Hepatic stellate cell (primary cell): ENCODE measurements at places on chromosomes 2 and 18.

GRCh38 chr2:46198164-46198883 lies 98.9 kb upstream of the EPAS1 start:
- no peak for DNase-seq

DNA sequence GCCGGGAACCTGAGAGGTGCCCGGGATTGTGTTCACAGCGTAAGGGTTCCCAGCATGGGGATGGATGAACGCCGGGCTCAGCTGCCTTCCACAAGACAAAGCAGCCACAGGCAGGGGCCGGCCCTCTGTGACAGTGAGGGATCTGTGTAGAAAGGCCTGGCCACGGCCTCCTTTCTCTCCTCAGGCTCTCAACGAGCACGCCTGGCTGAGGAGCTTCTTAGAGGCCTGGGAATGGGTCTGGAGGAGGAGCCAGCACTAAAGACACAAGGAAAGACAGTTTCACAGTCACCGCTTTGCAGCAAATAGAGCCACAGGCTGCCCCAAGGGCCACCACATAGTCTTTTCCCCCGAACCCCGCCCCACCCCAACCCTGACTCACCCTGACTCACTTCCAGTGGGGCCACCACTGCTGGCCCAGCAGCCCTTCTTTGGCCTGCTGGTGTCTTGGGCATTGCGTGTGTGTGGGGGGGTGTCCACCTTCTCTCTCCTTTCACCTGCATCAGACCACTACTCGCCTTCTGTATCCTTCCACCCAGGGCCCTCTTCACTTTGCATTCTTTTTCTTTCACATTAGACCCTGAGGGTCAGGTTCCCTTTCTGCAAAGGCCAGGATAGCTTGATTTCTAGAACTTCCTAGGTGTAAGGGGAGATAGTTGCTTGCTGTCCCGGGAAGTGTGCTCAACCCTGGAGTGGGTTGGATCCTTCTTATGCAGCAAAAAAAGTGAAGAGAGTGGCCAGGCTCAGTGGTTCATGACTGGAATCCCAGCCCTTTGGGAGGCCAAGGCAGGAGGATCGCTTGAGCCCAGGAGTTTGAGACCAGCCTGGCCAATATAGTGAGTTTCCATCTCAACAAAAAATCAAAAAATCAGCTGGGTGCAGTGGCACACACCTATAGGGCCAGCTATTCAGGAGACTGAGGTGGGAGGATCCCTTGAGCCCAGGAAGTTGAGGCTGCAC lies 19.3 kb upstream of the HPCAL1 start:
- DNase-seq: peak; percentile 95

DNA sequence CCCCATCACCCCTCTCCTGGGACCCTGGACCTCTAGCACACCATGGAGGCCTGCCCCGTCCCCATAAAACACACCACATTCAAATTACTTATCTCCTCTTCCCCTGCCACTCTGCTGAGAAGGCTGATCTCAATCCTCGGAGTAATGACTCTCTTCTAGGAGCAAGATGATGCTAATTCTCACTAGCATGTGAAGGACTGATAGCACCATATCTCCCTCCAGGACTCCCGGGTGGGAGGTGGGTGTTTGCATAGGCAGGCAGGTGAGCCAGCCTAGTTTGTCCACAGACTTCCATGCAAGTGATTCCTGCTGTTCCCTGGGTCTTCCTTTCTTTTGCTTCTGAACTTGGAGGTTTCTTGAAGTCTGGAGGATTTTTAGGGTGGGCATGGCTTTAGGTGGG lies 40.5 kb downstream of the HPCAL1 start:
- DNase-seq: no peak

GRCh38 chr18:33231474-33232317 lies 208.8 kb downstream of the CCDC178 start:
- DNase-seq: peak; percentile 19
